ENCODE measurements at places on chromosomes 11 and 22.

GRCh38 chr11:61844909-61845565 is 16.9 kb downstream of the FADS2 start:
- no peak for DNase-seq

DNA sequence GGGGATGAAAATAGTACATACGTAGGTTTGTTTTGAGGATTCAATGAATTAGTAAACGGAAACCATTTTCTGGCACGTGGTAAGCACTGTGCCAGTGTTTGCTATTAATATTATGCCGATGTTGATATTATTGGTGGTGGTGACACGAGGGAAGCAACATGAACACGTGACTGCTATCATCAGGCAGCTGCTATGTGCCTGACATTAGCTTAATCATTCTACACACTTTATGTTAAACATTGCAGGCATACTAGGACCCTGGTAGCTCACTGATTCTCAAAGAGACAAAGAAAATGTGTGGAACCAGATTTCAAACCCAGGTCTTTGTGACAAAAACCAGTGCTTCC is 656 bp downstream of the SRRD start:
- no peak for DNase-seq

DNA sequence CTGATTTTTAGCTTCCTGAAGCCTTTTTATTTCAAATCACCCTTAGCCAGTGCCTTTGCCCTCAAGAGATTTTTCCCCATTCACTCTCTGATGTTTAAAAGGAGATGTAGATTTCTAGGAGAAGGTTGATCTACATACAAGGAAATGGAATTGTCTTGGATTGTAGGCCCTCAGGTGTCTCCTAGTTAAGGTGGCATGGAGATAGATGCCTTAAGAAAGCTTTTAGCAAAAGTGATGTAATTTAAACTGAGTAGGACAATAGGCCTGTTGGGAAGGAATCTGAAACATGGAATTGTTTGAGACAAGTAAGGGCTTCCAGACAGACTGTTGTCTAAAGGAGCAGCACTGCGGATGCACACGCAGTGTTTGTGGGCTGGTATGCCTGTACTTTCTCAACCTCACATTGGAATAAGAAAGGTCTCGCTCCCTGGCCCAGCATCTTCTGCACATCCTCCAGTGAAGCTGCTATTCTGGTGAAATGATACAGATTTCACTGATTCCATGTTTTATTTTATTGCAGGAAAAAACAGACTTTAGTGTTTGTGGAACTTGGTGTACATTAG is 69.8 kb upstream of the SLC25A18 start:
- DNase-seq = no peak

DNA sequence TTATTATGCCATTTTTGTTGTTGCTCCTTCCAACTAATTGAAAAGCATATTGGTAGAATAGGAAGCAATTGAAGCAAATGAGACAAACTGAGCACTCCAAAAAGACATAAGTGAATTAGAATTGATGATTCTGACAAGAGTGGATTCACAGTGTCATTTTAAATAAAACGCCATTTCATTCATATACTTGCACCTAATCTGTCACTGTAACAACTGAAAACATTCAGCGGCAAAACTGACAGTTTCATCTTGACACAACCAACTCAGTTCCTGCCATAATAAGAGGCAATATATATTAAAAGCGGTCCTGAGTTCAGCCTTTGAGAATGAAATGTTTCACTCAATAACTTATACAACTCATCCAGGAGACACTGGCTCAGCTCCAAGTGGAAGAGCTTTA is 306.8 kb downstream of the CNTN5 start:
- DNase-seq = no peak

- no peak for DNase-seq
Observed at GRCh38 chr11:46477136-46477535, 85.6 kb upstream of the CHRM4 start.

DNA sequence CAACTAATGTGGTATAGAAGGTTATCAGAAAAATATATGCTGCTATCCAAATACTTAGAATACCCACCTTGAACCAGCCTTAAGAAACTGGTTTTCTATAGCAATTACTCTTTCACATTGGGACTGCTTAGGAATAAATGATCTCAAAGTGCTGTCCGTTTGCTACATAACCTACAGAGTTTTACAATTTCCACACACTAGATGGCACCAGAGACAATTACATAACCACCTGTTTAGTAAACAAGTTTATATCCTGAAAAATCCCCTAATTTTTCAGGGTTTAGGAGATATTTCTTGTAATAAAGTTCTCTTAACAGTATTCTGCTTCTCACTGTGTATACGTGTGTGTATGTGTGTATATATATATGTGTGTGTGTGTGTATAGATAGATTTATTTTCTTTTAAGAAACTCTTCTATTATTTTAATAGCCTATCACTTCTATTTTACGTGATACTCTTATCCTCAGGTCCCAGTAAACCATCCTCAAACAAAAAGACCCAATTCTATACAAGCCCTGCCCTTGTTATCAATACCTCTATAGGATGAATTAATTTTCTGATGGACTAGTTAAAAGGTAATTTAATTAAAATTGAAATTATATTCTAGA is 6.7 kb upstream of the OR5I1 start:
- DNase-seq = no peak

GRCh38 chr22:20393705-20394476 is at the start of gene ZNF74:
ZNF74 (plus strand) TSS chr22:20394151; CDS start chr22:20394629, 478 bp downstream.
- peak; percentile 76 for DNase-seq

Measured in activated CD4-positive, alpha-beta T cell treated with anti-CD3 and anti-CD28 coated beads for 4 hours (primary cell).